Stimulated activated CD4-positive, alpha-beta T cell treated with anti-CD3 and anti-CD28 coated beads, Interleukin-12 subunit alpha, Interleukin-12 subunit beta, amount 100 ng/mL, for 48 hours (primary cell): ENCODE measurements at places on chromosomes 13 and 19.

GRCh38 chr13:81001828-81002385, 661.0 kb upstream of the SPRY2 start:
- DNase-seq = no peak

DNA sequence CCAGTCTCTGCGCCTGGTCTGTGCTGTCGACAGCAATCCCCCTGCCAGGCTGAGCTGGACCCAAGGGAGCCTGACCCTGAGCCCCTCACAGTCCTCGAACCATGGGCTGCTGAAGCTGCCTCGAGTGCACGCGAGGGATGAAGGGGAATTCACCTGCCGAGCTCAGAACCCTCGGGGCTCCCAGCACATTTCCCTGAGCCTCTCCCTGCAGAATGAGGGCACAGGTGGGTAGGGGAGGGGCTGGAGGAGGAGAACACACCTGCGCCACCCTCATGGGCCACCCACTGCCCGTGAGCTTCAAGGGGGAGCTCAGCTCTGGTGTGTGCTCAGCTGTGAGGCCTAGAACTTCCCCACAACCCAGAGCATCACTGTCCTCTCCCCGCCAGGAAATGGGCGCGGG, 38.6 kb upstream of the CD33 start:
- no peak for DNase-seq

GRCh38 chr19:42363614-42364346, 26.3 kb downstream of the CNFN start:
- DNase-seq = no peak

- no peak for DNase-seq
Measured at GRCh38 chr19:34853369-34853768, 73.3 kb upstream of the ZNF30 start.

GRCh38 chr13:95559100-95559499, 6.6 kb downstream of the CLDN10 start:
- no peak for DNase-seq

GRCh38 chr19:35009424-35010415, 9.6 kb downstream of the GRAMD1A start:
- no peak for DNase-seq

DNA sequence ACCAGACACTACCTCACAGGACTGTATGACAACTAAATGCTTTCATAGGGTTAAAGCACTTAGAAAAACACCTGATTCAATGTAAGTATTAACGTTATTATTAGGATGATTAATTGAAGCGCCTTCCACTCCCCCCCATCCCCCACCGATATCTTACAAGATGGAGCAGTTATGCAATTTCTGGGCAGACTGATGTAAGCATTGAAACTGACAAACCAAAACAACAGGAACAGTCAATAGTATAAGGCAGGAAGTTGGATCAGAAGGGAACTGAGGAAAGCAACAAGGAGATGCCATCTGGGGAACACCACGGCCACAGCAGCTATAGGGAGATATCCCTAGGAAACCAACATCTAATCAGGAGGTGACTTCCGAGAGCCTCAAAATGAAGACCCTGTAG, 3.8 kb downstream of the LCP1 start:
- DNase-seq = no peak

- no peak for DNase-seq
Measured at GRCh38 chr13:100657881-100658315, 16.7 kb downstream of the TMTC4 start.

- DNase-seq = no peak
Measured at GRCh38 chr19:40512473-40513344, 45.9 kb downstream of the SPTBN4 start.

GRCh38 chr13:93227280-93227877, 772 bp downstream of the GPC6 start:
- DNase-seq = no peak

DNA sequence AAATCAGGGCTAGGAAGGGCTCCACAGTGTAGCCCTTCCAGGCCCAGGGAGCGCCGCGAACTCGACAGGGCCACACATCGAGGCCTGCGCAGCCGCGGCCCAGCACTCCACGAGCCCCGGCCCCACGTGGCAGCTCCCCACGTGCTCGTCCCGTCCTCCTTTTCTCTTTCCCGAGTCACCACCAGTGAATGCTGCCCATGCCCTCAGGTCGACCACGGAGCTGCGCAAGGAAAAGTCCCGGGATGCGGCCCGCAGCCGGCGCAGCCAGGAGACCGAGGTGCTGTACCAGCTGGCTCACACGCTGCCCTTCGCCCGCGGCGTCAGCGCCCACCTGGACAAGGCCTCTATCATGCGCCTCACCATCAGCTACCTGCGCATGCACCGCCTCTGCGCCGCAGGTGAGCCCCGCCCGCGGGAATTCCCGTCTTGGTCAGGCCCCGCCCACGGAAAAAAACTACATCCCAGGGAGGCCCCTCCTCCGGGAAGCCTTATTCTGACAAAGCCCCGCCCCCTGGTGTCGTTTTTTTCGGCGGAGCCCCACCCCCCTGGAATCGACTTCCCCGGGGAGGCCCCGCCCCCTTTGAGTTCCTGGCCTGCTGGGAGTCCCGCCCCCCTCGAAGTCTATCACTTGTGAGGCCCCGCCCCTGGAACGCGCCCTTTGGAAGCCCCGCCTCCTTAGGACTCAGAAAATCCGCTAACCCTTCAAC, 7.0 kb downstream of the HIF3A start:
- no peak for DNase-seq

DNA sequence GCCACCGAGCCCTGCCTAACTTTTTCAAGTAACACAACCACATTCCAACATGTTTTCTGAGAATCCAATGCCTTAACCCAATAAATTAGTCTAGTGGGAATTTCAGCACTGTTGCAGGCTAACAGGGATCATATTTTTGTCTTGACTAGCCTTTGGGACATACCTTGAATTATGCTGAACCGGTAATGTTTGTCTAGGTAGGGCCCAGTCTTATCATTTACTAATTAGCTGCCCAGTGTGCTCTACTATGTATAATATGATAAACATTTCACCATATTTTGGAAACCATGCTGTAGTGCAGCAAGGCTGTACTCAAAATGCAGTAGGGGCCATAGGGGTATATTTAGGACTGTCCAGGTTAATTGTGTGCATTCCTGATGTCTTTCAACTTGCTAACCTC, 3.3 kb upstream of the PDS5B start:
- DNase-seq = no peak

GRCh38 chr13:35157143-35157755, 215.2 kb downstream of the NBEA start:
- DNase-seq = peak; percentile 3

- no peak for DNase-seq
Measured at GRCh38 chr19:8965887-8966286, 44.3 kb downstream of the MUC16 start.

DNA sequence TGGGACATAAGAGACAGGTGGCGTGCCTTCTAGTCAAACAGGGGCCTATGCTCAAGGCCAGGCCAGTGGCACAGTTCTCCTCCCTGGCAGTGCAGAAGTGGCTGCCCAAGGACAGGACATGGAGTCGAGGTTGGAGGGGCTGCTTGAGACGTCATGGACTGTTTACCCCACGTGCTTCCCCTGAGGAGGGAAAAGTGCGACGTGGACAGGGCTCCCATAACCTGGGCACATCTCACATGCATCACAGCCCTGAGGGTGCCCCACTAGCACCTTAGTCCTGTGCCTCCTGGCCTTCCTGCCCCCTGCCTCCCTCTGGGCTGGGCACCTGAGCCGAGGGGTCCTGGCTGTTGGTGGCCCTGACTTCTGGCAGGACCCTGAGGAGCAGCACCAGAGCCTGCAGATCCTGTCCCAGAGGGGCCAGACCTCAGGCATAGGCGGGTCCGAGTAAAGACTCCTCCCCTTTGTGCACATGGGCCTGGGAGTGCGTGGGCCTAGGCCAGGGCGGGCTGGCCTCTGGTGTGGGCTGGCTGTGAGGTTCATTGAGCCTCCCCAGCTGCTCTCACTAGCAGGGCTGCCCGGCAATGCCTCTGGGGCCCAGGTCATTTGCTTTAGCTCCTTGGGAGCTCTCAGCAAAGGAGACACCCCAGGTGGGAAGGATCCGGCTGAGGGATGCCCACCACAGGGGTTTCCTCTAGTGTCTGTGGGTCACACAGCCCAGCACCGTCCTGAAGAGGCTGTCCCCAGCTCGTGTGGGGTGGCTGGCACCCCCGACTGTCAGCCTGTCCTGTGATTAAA, 65.7 kb downstream of the CEBPG start:
- DNase-seq = no peak

DNA sequence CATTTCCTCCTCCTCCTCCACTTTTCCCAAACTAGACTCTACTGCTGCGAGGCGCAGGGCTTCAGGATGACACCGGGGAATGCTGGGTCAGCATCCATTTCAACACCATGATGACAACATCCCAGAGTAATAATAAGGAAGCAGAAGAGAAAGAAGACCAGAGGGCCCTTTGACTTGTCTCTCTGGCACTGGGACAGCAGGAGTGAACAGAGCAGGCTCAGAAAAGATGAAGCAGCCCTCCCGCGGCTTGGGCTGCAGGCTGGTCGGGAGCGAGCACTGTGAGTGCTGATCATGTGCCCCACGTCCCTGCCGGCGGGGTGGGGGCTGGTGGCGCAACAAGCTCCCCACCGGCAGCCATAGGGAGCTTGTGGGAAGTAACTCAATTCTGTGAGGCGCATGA, 30.5 kb downstream of the RANBP3 start:
- no peak for DNase-seq

- DNase-seq = no peak
Measured at GRCh38 chr19:6963244-6963852, 57.9 kb downstream of the MBD3L2B start.

DNA sequence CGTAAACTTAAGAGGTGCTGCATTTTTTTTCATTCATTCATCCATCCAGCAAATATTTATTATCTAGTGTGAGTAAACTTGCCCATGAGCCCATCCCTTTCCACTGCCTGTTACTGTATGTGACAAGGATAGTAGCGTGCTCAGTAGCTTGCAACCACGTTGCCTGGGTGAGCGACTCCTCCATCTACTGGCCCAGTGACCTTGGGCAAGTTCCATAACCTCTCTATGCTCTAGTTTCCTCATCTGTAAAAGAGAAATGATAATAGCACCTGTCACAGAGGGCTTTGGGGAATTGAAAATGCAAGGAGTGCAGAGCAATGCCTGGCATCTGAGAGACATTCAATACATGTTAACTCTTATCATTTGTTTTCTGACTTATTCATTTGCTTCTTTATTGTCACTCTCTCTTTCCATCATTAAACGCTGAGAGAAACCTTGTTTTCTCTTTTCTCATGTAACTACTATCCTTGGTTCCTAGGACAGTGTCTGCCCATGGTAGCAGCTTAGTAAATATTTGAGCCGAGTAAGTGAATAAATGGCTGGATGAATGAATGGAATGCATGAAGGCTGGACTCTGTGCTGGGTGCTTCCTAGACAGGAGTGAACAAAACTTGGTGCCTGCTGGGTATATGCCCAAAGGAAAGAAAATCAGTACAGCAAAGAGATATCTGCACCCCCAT, 19.9 kb downstream of the LRCH1 start:
- DNase-seq = no peak

DNA sequence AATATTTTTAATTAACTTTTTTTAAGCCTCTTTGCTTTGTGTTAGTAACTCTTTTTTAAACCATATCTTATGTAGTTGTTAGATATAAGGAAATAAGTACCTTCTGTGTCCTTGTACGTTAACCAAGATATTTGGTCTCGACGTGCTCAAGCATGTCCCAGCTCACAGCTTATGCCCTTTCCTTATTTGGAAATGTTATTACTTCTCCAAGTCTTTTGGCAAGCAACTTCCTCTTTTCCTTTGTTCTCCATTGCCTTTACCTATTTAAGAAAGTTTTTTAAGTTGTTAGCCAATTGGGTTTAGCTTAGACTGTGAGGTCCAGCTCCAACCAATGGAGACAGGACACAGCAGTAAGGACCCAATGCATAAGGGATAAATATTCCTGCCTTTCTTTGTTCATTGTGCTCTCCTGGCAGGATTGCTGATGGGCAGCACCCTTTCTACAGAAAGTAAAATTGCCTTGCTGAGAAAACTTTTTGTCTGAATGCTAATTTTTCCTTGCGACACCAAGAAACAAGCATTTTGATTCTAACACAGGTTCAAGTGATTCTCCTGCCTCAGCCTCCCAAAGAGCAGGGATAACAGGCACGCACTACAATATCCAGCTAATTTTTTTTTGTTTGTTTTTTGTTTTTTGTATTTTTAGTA, 5.2 kb downstream of the DKKL1 start:
- DNase-seq = no peak

GRCh38 chr13:34970961-34971360, 28.9 kb downstream of the NBEA start:
- DNase-seq = no peak

DNA sequence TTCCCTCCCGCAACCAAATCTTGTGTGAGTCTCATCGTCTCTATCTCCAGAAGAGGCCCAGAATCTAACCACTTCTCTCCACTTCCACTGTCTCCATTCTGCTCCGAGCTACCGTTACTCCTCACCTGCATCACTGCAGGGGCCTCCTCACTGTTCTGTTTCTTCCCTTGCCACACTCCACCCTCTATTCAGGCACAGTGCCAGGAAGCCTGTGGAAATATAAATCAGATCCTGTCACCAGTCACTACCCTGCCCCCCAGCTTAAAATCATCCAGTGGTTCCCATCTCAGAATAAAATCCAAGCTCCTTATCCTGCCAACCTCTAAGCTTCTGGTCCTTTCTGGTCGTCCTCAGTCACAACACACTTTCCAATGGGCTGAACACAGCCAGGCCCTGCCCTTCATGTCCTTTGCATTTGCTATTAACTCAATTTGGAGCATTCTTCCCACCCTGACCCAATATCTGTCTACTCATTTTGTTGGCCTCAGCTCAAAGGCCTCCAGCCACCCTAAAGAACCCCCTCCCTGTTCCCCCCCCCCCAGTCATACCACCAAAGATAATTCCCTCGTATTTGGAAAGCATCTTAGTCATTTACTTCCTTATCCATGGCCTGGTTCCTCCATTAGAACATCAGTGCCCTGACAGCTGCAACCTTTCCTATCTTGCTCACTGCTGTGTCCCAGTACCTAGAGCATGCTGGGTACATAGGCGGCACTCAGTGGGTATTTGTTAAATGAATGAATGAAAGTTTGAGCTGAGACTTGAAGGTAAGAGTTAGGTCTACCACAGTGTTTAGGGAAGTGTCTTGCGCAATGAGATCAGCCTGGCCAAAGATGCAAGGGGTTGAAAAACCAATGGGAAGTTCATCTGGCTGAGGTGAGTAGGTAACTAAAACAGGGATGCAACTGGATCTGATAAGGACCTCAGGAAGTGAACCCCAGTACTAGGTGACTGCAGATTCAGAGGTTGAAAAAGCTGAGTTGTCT, 24.4 kb downstream of the ZNF175 start:
- no peak for DNase-seq

DNA sequence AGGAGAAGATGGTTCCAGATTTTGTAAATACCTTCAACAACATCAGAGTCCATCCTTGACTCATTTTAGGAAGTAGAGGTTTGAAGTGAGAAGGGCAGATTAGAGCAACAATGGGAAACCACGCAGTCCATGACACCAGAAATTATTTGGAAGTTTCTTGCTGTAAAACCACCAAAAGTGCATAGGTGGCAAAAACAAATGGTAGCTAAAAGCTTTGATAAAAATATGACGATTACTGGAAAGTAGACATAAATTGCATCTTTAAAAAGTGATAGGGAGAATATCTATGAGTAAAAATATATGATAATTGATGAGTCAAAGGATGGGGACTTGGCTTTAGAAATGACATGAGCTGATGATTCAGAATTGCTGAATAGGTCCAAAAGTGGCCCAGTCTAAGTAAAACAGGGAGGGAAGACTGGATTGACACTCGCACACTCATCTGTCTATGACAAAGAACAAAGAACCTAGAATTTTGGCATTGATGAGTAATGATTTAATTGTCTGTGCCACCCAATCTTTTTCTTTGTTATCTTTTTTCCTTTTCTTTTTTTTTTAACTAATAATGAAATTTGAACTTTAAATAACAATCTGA, 472.2 kb downstream of the MYO16 start:
- no peak for DNase-seq

- no peak for DNase-seq
Measured at GRCh38 chr13:93673885-93674284, 447.3 kb downstream of the GPC6 start.
